ENCODE measurements at places on chromosomes 16 and 17. TPM values are rescaled to one million over a fixed set of nuclear protein-coding genes. Genes with fewer than 3 reads are reported as not detected.

Gene OR3A2
- 0.37 TPM for total RNA-seq

DNA sequence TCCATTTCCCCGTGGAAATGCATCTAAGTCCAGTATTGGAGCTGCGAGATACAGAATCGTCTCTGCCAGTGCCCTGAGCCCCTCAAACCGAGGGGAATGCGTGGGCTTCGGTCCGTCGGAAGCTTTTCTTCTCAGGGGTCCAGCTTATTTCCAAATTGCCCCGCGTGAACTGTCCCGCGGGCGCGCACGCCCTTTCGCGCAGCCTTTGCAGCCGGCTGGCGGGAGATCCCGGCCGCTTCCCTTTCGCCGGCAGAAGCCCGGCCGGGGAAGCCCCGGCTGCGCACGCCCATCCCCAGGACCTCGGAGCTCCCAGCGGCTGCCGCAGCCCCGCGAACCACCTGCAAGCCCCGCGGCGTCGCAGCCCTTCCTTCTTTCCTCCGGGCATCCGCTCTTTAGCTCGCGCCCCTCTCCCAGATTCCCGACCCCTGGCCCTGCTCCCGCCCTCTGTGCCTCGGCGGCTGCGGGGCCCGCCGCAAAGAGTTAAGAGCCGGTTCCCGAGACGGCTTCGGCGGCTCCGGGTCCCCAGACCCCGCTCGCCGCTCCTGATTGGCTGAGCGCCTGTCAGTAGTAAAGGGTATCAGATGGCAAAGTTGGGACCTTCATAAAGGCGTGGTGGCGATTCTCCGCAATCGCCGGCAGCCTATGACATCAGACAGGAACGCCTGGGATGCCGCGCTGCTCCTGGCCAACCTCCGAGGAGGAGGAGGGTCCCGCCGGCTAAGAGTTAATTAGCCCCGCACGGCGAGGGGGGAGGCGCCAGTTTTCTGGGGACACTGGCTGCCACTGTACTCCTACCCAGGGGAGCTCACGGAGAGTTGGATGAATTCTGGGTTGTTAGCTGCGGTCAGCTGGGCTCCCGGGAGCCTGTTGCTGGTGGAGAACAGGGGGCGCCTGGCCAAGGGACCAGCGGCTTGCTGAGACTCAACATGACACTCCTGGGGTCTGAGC lies at the start of gene MYOCD:
MYOCD (plus strand) TSS at position 628 of the 948 bp plus-strand sequence; CDS start at position 927, 299 bp downstream.
- H3K4me1 ChIP-seq: peaks cover 18% of the 10 kb centered on the region
- H3K36me3 ChIP-seq: no peaks in the 10 kb centered on the region
- DNase-seq: peak; percentile 57
- H3K27ac ChIP-seq: no peak within 1 kb of the TSS
- no peak within 1 kb of the TSS for H3K4me3 ChIP-seq

DNA sequence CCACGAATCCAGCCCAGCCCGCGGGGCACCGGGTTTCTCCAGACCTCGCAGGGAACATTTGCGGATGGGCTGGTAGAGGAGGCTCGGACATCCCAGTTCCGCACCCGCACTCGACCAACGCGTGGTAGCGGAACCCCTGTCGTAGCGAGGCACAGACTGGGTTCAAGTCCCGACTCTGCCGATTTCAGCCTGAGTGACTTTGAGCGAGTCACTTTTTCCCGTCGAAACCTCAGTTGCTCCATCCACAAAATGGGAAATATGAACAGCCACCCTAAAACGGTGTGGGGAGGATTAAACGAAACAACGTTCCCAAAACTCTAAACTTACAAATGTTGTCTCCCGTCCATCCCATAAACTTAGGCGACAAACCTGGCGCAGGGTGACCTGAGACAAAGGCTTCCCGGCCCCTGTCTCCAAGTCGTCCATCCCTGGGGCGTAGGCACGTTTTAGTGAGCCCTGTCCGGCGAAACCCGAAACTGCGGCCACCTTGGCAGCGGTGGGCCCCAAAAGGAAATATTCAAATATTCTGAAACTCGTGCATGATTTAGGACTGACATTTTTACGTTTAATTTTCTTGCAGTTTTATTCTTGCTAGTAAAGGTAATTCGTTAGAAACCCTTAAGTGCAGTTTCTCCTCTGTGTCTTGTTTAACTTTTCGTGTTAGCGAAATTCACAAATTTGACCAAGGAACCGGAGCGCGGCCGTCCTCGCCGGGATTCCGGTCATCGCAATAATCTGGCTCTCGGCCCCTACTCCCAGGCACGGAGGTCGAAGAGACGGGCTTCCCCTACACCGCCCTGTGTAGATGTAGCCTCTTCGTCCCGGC lies 1.9 kb upstream of the MLLT6 start:
- H3K27me3 ChIP-seq: no peaks in the 10 kb centered on the region
- H3K27ac ChIP-seq: peak overlapping the region; percentile 95
- peaks cover 4% of the 10 kb centered on the region for H3K4me1 ChIP-seq
- DNase-seq: no peak
- H3K36me3 ChIP-seq: no peaks in the 10 kb centered on the region
- H3K4me3 ChIP-seq: peak overlapping the region; percentile 70

DNA sequence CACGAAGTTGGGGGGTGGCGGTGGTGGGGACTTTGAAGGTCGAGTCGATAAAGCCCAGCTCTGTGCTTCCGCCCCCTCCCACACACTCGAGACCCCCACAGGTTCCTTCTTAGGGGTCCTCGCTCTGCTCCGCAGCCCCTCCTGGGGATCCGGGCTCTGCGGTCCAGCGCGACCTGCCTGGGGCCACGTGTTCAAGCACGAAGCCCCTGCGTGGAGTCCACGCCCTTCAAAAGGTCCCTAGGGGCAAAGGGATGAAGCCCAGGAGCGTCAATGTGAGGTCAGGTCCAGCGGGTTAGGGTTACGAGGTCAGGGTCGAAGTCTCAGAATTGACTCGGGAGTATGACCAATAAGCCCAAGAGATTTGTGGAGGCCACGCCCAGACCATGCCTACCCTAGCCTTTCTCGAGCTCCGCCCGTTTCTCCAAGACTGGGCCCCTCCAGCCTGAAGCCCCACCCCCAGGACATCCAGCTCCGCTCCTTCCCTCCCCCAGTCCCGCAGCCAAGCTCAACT lies 786 bp upstream of the CACNA1G start:
- peaks cover 10% of the 10 kb centered on the region for H3K36me3 ChIP-seq
- H3K4me3 ChIP-seq: no peak overlapping the region
- DNase-seq: peak; percentile 86
- peaks cover 54% of the 10 kb centered on the region for H3K4me1 ChIP-seq

DNA sequence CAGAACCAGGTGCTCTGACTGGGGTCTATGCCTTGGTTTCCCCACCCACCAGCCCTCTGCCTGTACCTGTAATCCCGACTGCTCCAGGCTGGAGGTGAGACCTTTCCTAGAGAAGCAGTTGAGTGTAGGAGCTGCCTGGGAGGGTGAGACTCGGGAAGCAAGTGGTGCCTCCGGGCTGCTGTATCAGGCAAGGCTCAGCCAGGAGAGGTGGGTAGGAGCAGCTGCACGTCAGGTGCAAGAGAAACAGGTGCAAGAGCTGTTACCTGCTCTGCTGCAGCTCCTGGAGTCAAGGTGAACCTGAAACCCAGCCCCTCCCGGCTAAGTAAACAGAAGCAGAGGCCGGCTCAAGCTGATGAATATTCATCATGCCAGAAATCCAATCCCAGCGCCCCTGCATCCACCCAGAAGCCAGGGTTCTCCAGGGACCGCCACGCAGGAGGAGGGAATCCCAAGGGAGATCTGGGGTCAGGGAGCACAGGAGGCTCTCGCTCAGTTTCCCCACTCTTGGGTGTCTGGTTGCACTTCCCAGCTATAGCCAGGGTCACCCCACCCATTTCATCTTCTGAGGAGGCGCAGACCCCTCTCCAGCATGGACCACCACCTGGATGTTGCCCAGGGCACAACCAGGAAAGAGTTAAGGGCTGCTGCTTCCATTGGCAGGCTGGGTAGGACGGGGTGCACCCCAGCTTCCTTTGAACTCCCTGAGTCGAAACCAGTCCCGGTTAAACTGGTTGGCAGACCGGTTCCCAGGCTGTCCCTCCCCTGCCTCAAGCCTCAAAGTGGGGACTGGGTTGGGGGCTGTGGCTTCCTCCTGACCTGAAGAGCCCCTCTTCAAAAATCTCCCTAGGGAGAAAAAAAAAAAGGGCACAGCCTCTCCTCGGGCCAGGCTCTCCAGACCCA lies at the start of gene PRR15L:
PRR15L (minus strand) TSS at position 293 of the 900 bp plus-strand sequence. CDS start 4,649 bp downstream, outside the sequence.
- DNase-seq: peak; percentile 82
- no peaks in the 10 kb centered on the region for H3K27me3 ChIP-seq
- H3K4me1 ChIP-seq: no peaks in the 10 kb centered on the region
- H3K4me3 ChIP-seq: peak within 1 kb of the TSS; percentile 54

DNA sequence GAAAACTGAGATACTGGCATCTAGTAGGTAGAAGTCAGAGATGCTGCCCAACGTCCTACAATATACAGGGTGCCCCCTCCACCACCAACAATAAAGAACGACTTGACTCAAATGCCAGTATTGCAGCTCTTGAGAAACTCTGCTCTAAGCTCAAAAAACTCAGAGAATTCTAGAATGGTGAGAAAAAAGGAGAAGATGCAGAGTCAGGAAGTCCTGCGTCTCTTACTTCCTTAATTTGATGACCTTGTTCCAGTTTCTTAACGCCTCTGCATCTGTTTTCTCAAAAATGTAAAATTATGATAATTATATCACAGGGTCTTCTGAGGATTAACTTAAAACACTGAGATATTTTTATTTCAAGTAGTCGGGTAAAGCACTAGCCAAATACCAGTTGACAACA lies 1.7 kb upstream of the HSBP1 start:
- H3K27me3 ChIP-seq: no peaks in the 10 kb centered on the region
- no peak for DNase-seq
- no peaks in the 10 kb centered on the region for H3K36me3 ChIP-seq
- H3K27ac ChIP-seq: no peak overlapping the region

- no peaks in the 10 kb centered on the region for H3K36me3 ChIP-seq
- H3K4me1 ChIP-seq: peaks cover 11% of the 10 kb centered on the region
- H3K27ac ChIP-seq: peak overlapping the region; percentile 46
- H3K4me3 ChIP-seq: peak overlapping the region; percentile 40
- H3K27me3 ChIP-seq: no peaks in the 10 kb centered on the region
Observed at GRCh38 chr17:42853968-42854790, 3.2 kb downstream of the AOC3 start.

DNA sequence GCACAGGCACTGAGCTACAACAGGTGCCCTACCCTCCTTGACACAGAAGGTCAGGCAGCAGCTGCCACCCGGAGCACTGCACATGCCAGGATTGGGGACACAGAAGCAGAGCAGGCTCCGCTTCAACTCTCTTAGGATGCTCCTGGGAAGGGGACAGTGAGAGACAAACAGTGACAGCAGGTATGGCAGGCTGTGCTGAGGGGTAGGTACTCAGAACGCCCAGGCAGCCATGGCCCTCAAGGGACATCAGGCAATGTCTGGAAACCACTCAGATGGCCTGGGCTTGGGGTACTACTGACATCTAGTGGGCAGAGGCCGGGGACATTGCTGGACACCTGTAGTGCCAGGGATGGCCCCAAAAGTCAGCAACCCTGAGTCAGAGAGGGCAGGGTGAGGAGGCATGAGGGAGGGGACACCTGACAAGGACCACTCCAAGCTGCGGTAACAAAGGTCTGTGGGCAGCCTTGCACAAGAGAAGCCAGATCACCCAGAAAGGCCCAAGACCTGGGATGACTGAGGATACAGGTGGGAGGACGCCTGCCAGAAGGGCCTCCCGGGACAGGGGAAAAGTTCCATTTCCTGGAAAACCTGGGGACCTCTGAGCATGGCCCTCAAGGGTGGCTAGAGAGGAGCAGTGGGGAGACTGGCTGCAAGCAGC lies 21.2 kb downstream of the PEMT start:
- H3K4me3 ChIP-seq: no peak overlapping the region
- no peaks in the 10 kb centered on the region for H3K36me3 ChIP-seq
- peak; percentile 25 for DNase-seq
- no peaks in the 10 kb centered on the region for H3K27me3 ChIP-seq
- H3K27ac ChIP-seq: peak overlapping the region; percentile 15

GRCh38 chr16:24643489-24643888 lies 86.0 kb upstream of the TNRC6A start:
- no peak for DNase-seq
- H3K27me3 ChIP-seq: no peaks in the 10 kb centered on the region
- no peaks in the 10 kb centered on the region for H3K36me3 ChIP-seq
- no peak overlapping the region for H3K27ac ChIP-seq
- no peak overlapping the region for H3K4me3 ChIP-seq

GRCh38 chr17:77863814-77864161 lies 94.7 kb upstream of the TNRC6C start:
- H3K36me3 ChIP-seq: no peaks in the 10 kb centered on the region
- peaks cover 3% of the 10 kb centered on the region for H3K27me3 ChIP-seq
- no peak for DNase-seq
- H3K27ac ChIP-seq: no peak overlapping the region
- H3K4me1 ChIP-seq: peaks cover 24% of the 10 kb centered on the region
- H3K4me3 ChIP-seq: no peak overlapping the region

DNA sequence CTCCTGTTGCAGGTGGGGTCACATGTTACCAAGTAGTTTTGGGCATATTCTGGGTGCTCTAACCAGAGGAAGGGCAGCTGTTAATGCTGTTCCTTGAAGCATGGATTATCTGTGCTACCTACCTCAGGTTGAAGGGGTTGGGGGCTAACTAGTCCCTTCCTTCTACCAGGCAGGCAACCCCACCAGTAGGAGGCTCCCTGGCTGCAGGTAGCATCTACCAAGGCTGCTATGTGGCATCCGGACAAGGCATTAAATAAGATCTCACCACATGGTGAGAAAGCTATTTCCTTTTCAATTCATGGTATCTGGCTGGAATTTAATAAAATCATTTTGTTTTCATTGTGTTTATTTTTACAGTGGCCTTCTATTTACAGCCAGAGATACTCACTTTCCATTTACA lies 62.5 kb downstream of the CACNG3 start:
- no peak overlapping the region for H3K27ac ChIP-seq
- no peak for DNase-seq
- H3K4me3 ChIP-seq: no peak overlapping the region
- H3K27me3 ChIP-seq: peaks cover 7% of the 10 kb centered on the region

DNA sequence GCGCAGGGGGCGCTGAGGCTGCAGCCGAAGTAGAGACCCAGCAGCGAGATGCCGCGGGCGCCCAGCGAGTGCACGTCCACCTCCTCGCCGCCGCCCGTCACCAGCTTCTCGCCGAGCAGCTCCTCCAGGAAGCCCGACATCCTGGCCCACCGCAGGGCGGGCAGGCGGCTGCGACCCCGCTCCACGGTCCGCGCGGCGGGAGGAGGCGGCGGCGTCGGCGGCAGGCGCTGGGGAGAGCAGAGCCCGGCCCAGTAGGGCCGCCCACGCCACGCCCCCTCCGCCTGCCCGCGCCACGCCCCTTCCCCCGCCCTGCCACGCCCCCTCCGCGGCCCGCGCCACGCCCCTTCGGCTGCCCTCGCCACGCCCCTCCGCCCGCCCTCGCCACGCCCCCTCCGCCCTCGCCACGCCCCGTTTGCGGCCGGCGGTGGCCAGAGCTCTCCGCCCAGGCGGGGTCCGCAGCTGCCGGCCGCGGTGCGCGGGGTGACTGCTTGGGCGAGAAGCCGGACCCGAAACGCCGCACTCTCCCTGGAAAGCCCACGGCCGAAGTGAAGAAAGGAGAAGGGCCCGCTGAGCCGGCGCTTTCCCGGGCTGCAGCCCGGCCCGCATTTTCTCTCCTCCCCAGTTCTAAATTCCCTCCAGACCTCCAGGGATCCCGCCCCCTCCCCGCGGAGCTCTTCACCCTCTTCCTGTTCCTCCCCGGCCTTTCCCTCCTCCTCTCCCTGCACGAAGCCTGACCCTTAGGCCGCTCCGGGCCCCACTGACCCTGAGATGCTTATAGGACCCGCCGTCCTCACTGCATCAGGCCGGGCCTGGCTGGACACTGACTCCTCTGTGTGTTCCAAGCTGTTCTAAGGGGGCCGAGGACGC lies at the start of gene NXN:
NXN (minus strand) TSS at position 238 of the 867 bp plus-strand sequence.
- no peaks in the 10 kb centered on the region for H3K36me3 ChIP-seq
- peaks cover 2% of the 10 kb centered on the region for H3K4me1 ChIP-seq
- H3K4me3 ChIP-seq: peak within 1 kb of the TSS; percentile 82
- no peaks in the 10 kb centered on the region for H3K27me3 ChIP-seq
- H3K27ac ChIP-seq: peak within 1 kb of the TSS; percentile 77

GRCh38 chr16:8355675-8356074 lies 234.6 kb downstream of the TMEM114 start:
- no peaks in the 10 kb centered on the region for H3K27me3 ChIP-seq
- H3K27ac ChIP-seq: no peak overlapping the region
- DNase-seq: no peak
- H3K36me3 ChIP-seq: no peaks in the 10 kb centered on the region
- H3K4me1 ChIP-seq: no peaks in the 10 kb centered on the region
